ENCODE measurements at places on chromosomes 3 and 15.
A peak's percentile ranks its signal among the peaks of the same experiment; 100 is the strongest.

DNA sequence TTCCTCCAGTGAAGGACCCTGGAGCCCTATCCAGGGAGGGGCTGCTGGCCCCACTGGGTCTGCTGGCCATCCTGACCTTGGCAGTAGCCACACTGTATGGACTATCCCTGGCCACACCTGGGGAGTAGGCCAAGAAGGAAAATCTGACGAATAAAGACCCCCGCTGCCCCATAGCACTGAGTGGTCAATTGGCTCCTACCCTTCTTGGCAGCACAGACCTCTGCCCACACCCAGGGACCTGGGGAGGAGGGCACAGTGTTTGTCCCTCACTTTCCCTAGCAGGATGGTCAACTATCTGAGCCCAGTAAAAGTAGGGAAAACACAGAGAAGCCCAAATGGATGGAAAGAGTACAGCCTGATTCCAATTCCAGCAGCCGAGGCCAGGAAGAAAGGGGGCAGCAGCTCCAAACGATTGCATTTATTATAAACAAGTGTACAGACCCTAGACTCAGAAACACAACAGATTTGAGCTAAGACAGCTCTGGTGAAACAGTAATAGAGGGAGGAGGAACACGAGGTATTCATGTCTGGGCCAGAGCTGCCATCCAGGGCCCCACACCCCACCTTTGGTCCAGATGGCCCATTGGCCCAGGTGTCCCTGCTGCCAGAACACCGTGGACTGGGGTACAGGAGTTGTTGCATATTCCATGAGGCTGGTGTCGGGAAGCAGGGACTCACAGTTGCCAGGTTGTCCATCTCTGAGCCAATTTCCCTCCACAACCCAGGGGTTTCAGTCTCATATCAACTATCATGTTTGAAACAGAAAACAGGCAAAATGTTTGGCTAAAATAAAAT is 21.1 kb downstream of the ATRIP start:
- DNase-seq = no peak

DNA sequence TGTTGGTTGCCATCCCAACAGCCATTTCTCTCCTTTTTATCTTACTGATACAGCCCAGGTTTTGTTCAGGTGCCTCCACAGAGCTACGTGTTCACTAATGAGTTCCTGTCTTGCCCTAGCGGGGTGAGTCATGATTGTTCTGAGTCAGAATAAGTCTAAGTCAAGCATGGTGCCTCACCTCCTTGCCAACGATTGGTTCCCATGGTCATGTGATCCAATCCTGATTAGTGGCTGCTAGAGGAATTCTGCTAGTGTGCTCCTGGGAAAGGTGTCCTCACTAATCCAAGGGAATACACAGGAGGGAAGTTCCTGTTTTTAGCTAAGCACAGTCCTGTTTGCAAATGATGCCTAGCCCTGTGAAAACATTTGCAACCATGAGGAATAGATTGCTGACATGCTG is 99.8 kb downstream of the NSUN3 start:
- no peak for DNase-seq

DNA sequence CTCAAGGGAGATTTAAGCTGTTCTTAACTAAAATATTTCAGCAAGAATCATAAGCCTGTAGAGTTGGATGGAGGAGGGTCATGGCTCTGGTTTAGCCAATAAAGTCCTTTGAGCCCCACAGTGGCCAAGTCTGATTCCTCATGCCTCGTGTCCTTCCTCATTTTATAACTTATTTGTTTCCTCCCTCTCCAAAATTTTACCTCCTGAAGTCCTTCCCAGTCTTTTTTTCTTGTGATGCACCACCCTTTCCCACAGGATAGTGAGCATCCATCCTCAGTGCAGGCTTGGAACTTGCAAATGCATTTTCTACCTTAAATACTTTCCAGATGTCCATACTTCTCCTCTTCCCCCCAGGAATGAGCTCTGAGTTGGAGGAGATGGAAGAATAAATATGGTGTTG is 162.7 kb upstream of the AGTR1 start:
- DNase-seq = no peak

DNA sequence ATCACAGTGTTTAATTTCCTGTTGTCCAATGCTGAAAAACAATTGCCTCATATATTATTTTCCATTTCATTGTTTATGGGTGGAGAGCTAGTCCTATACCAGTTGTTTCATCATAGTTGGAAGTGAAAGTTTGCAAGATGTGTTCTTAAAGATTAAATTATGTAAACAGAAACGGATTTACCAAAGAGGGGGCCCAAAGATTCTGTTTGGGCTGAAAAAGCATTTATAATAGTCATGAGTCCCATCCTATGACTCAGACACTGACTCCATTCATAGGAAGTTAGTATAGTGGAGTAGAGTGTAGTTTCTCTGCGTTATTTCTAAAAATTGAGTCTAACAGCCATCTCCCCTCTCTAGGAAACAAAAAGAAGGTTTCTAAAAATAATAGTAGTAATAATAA is 24.3 kb downstream of the NFKBIZ start:
- no peak for DNase-seq

- DNase-seq = no peak
These were observed 552.5 kb upstream of the NECTIN3 start for GRCh38 chr3:110519071-110519470.

DNA sequence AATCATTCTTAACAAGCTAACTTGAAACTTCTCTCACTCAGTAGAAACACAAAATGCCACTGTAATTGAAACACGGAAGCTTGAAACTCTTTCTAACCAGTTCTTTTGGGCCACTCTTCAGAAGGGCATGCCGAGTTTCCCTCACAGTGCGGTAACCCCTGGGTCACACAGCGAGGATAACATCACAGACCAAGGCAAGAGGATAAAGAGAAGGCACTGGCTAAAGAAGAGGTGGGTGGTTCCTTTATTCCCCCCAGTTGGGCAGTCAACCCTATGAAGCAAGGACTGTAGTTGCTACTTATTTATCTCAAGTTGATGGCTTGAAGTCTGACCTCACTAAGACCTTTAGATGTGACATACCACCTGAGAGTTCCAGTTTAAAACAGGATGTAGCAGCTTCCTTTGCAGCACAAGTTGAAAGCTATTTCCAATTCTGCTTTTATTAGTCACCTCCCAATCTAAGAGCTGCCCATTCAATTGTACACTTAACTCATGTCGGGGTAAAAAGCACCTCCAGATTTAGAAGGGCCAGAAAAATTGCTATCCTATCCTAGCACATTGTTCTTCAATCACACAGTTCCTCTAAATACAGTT is 272.4 kb downstream of the TIGIT start:
- no peak for DNase-seq

GRCh38 chr15:85488997-85489396 is 108.6 kb downstream of the AKAP13 start:
- no peak for DNase-seq

DNA sequence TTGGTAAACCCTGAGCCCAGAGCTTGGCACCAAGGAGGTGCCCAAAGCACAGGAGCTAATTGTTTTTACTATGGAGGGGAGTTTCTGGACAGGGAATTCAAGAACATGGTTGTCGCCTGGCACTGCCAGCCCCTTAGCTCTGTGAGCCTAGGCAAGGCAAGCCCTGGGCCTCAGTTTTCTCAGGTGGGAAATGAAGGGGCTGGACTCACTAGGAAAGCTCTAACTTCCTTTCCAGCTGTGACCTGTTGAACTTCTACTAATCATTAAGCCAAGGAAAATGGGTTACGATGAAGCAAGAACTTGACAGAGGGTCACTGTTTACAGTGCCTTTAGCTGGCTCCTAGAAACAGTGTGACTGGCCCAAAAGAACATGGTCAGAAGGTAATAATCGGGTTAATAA is 277.2 kb downstream of the SHQ1 start:
- DNase-seq = no peak

DNA sequence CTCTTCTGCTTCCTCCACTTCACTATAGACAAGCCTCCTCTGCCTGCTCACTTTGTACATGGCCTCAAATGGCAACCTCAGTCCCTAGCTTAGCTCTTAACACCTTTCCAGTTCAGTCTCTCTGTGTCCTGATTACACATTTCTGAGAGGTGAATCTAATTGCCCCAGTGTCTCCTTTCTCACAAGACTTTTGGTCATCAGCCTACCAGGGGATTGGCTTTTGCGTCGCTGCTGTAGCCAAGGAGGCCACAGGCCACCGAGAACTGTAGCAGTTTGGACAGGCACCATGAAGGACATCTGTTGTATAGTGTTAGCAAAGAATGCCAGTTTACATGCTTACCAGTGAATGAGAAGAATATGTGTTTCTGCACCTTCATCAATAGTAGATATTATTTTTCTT is 8.5 kb downstream of the IREB2 start:
- no peak for DNase-seq

GRCh38 chr3:69658514-69659140 is 80.6 kb upstream of the MITF start:
- no peak for DNase-seq

GRCh38 chr3:105953831-105954230 is 85.0 kb upstream of the CBLB start:
- no peak for DNase-seq

DNA sequence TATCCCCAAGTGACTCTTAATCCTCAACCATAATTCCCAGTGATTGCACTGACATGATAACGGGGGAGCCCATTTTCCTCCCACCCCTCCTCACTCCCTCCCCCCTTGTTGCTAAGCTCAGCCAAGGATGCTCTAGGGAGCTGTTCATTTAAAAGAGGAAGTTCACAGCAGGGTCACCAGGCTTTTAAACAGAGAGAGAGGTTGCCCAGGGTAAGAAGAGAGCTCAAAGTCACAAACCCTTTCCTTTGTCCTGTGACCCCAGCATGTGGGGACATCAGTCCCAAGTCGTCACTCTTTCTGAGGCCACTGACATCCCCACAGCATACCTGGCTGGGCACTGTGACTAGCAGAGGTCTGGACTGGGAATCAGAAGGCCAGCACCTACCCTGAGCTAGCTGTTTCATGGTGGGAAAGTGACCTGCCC is 144.1 kb downstream of the RORA start:
- no peak for DNase-seq

DNA sequence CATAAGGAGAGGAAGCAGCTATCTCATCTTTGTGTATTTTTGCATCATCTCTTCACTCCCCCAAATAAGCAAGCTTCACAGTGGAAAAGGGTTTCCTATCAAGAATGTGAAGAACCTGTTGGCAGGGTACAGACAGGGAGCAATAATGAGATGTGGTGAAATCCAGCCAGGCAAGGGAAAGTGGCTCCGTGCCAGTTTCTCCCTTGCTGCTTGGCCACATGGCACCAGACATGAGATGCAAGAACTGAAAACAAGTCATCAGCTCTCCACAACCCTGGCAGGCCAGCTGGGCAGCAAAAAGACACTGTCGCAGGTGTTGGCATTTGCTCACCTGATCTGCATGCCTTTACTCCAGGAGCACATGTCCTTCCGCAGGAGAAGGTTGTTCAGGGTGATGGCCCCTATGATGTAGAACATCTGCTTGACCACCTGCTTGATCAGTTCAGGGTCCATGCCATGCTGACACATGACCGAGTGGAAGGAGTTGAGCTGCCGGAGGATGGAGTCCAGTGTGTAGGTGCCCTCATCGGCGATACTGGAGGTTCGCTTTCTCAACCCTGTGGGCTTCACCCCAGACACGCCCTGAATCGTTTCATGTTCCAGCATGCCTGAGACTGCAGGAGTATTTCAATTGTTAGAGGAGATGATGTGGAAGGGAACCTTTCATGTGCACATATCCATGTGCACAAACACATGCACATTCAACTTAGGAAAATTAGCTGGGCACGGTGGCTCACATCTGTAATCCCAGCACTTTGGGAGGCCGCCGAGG is 23.3 kb upstream of the MYO5C start:
- DNase-seq = no peak

DNA sequence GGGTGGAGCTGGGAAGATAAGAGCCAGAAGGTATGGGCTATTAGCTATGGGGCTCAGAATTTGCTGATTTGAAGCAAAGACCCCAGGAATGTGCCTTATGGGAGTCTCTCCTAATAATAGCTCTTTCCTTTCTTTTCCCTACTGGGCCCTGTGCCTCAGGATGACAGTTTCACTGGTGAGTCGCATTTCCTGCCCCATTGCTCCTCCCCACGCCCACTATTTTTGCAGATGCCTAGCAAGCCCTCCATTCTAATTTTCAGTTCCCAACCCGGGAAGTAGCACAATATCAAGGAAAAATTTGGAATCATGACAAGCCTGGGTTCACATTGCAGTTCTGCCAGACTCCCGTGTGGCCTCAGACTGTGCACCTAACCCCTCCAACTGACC is 583 bp downstream of the IL17RE start:
- no peak for DNase-seq

DNA sequence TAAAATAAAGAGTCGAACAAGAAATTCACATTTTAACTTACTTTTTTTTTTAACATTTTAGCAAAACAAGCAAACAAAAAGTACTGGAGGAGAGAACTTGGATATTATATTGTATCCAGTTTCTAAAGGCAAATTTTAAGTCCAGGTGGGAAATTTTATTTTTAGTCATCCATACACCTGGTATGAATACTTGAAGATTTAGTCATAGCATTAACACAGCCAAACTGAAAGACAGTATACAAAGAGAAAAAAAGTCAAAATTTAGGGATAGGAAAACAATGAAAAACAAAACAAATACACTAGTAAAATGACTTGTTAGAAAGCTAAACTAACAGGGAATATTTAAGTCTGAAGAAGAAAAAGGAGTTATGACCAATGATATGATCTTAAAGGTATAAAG is 69.1 kb downstream of the PROS1 start:
- DNase-seq = no peak

GRCh38 chr3:51391566-51392354 is 675 bp downstream of the RBM15B start:
- DNase-seq = peak; percentile 41

DNA sequence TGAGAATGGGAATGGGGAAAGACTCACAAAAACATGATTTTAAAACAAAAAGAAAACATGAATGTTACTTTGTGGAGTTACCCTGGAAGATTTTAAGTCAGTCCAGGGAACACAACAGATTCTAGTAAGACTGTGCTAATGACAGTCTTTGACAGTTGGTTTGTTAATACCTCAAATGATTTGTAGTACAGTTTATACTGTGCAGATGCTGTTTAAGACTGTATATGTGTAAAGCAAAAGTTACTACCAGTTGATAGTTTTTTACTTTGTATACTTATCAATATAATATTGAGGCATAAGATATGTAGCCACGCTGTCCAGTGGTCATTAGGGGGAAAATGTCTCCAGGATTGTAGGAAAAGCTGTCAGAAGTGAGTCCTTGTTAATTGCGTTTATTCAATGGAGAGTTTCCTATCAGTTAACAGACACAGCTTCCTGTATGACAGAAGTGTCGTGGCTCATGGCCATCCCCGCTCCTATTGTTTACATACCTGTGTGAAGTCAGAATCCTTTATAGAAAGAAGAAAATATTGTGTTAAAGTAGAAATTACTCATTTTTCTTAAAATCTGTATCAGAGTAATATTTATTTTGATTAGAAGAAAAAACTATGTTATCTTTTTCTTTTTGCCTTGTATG is 36.0 kb downstream of the NKIRAS1 start:
- DNase-seq = no peak

- no peak for DNase-seq
These were observed 10.9 kb upstream of the BCL2A1 start for GRCh38 chr15:79981831-79982455.

DNA sequence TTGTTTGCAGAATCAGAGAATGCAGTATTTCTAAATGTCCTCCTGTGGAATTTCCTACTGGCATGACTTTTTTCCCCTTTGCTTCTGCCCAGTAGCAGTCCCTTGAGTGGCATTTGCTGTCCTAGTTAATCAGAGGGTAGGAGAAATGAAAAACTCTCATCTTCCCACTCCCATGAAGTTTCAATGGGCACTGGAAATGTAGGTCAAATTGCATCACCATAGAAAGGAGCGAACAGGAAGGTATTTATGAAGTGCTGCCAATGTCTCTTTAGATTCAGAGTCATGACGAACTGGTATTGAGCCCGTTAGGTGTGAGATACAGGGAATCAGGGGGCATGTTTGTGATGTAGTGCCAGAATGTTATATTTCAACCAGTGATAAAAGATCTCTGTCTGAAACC is 23.2 kb downstream of the ATXN7 start:
- no peak for DNase-seq

- no peak for DNase-seq
These were observed 102.6 kb downstream of the DPH6 start for GRCh38 chr15:35443376-35443775.
